ENCODE measurements at places on chromosomes 1 and 21.

DNA sequence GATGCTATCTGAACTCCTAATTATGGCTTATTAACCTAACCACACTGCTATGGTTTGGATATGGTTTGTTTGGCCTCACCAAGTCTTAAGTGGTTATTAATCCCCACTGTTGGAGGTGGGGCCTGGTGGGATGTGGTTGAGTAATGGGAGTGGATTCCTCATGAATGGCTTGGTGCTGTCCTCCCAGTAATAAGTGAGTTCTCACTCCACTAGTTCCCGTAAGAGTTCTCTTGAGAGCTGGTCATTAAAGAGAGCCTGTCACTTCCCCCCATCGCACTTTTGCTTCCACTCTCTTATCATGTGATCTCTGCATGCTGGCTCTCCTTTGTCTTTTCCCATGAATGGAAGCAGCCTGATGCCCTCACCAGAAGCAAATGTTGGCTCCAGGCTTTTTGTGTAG lies 328.8 kb downstream of the PLA2G4A start:
- no peak for DNase-seq

DNA sequence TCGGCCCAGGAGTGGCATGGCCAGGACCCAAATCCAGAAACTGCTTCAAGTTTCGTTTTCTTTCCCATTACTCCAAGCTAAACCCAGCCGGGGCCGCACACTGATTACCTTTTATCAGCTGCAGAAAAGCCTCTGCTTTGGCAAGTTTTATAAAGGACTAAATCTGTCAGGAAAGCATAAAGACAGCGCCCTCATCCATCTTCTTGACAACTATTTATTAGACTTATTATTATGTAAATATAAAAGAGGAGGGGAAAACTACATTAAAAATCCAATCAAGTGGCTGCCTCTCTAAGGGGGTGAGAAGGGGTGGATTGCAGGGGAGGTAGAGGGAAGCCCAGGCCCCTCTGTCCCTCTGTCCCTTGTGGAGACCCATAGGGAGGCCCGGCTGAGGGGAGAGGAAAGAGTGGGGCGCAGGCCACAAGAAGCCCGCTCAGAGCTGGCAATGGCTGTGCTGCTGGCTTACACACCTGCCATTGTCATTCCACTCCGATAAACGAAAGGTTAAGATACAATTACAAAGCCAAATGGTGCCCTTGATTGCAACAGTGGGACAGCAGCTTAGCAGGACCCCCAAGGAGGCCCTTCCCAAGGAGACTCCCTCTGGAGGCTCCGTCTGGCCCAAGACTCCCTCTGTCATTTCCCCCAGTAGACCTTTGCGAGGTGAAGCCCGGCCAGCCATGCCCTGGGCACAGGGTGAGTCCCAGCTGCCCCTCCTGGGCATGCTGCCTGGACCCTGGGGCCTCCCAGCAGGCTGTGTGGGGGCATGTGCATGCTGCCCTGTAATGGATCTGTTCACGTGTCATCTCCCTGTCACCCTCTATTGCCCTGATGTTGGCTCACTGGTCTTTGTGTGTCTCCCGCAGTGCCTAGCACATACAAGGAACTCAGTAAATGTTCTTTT lies 45.4 kb downstream of the KCND3 start:
- DNase-seq = no peak

- no peak for DNase-seq
Measured at GRCh38 chr1:69568421-69569174, 876 bp downstream of the LRRC7 start.

- DNase-seq = no peak
Measured at GRCh38 chr1:223704921-223705878, 7.1 kb upstream of the CAPN2 start.

DNA sequence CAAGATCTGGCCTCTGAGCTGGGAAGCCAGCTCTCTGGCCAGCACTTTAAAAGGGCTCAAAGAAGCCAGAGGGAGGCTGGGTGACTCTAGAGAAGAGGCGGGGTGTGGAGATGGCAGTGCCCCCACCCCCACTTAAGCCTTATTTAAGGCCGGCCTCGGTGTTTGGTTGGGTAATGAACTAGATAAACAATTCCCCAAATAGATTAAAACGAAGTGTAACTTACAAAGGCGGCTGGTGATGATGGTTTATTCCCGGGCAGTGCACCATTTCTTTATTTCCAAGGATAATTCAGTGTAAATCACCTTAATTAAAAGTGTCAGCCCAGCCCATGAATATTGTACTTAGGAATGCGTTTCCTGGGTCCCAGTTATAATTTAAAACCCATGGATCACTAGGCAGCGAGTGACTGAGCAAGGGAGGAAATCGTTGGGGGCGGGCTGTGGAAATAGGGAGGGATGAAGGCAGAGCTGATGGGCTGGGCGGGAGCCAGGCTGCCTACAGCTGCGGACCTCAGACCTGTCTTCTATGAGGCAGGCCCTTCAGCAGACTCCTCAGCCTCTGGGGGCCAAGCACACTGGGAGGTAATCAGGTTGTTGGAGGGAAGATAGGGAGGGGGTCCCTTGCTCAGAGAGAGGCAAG lies 54.9 kb downstream of the TMEM53 start:
- no peak for DNase-seq

GRCh38 chr1:31739346-31739745 lies 24.8 kb downstream of the ADGRB2 start:
- no peak for DNase-seq

- DNase-seq = no peak
Measured at GRCh38 chr1:213094446-213094845, 43.4 kb downstream of the RPS6KC1 start.

- DNase-seq = no peak
Measured at GRCh38 chr1:41740630-41741239, 178.0 kb downstream of the HIVEP3 start.

DNA sequence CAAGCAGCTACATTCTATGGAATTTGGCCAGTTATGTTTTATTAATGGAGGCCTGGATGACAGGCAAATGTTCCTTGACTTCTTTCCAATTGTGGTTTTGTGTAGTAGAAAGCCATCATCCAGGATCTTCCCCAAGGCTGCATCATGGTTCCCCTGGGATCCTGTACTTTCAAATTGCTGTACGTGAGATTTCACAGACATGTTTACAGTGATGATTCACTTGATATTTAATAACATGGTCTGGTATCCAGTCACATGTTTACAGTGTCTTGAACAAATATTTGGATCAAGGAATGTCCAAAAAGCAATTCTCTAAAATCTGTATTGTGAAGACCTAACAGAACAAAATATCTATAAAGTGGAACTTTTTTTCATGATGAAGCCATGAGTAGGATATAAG lies 68.3 kb upstream of the ST6GALNAC3 start:
- DNase-seq = peak; percentile 34

DNA sequence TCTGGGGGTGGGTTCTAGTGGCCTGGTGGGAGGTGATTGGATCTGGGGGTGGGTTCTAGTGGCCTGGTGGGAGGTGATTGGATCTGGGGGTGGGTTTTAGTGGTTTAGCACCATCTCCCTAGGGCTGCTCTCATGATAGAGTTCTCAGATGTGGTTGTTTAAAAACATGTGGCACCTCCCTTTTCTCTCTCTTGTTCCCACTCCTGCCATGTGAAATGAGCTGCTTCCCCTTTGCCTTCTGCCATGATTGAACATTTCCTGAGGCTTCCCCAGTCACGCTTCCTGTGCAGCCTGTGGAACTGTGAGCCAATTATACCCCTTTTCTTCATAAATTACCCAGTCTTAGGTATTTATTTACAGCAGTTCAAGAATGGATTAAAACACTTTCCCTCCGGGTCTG lies 327.3 kb upstream of the AJAP1 start:
- no peak for DNase-seq

DNA sequence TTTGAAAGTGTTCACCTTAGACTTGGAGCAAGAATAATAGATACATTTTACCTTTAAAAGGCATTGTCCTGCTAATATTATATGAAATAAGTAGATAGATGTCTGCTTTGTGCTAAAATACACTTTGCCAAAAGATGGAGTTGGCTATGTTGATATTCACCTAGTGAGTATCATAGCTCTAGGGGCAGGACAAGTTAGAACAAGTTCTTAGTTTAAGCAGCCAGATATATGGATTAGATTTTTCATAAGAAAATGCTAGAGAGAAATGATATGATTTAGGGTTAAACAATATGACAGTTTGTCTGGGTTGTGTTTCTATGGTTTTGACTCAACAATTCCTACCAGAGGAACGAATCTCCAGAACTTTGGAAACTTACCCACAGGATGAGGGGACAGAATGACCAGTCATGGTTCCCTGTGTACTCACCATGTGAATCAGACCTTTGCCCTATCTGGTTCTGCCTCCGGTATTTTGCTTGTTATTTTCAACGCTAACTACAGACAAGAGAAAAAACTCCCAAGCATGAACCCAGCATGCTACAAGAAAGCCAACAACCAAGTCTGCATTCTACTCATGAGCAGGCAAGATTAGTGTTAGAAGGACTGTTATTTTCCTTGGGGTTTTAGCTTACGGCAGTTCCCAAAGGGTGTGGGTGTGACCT lies 1.7 kb downstream of the F5 start:
- DNase-seq = no peak

GRCh38 chr1:243568793-243569192 lies 281.2 kb downstream of the AKT3 start:
- DNase-seq = no peak

DNA sequence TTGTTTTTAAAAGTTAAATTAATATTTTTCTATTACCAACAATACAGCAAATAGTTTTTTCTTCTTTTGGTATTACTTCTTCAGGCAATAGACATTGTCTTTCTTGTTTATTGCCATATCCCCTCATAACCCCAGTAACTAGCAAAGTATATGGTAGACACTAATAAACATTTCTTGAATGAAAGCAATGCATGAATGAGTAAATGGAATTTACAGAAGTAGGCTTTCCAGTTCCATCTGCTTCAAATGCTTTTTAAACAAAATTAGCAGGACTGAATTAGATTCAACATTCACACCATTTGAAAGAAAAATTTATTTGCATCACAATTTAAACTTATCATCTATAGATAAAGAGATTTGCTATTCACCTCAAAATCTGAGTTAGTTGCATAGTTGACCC lies 5.6 kb upstream of the DR1 start:
- no peak for DNase-seq

DNA sequence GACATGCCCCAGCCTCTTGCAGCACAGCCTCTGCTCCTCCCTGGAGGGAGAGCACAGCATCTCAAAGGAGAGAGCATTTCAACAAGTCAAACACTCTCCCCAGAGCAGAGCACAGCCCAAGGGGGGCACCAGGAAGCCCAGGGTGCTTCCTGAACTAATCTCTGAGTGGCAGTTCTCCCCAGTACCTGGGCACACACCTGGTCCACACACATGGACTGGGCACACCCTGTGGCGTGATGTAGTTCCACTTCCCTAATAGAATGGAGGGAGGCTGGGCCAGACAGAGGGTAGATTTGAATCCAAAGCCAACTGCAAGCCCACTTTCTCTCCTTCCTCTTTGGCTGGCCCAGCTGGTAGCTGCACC lies 55.5 kb downstream of the CD46 start:
- no peak for DNase-seq

DNA sequence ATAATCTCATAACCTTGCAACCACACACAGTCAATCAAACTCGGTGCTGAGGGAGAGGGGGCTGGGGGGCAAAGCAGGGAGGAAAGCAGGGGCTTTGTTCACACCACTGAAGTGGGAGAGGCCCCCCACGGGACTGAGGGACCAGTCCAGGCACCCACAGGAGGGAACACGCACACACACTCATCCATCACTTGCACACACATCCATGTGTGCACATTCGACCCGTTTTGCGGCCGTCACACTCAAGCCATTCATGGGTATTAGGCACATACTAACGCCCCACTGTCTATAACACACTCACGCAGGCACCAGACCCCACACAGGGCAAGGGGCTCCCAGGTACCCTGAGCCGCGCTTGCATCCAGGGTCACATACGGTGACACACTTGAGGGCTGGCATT lies 14.0 kb downstream of the EFNA3 start:
- DNase-seq = no peak

All from SK-N-MC (cell line).